ENCODE measurements at places on chromosomes 12 and 14.

DNA sequence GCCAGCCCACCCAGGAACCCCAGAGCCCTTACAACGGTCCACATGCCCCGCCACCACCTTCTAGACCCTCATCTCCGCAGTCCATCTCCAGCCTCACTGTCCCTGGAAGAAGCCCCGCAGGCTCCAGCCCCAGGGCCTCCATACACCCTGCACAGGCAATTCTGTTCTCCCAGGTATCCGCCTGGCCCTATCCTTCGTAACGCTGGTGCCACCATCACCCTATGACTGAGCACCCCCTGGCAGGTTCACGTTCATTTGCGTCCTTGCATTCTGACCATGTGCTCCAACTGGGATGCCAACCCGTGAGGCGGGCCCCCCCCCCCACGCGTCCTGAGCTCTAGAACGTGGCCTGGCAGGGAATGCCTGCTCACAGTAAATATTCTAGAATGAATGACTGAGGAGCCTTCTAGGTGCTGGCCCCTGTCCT, 675 bp upstream of the SCARB1 start:
- ATAC-seq, result no peak

DNA sequence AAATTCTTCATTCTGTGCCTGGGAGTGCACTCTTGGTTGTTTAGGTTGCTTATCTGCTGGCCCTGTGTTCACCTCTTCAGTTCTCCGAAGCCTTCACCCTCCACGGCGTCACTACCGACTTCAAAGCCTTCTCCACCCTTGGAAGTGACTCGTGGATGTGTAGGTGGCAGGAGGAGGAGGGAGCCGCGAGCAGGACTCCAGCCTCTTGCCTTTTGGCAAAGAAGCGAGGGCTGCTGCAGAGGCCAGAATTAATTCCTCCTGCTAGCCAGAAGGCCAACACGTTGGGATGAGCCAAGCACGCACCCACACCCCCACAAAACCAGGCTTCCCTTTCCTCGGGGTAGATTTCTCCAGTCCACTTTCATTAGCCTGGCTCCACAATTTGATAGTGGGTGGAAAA, 86.5 kb downstream of the TBX5 start:
- no peak for ATAC-seq

DNA sequence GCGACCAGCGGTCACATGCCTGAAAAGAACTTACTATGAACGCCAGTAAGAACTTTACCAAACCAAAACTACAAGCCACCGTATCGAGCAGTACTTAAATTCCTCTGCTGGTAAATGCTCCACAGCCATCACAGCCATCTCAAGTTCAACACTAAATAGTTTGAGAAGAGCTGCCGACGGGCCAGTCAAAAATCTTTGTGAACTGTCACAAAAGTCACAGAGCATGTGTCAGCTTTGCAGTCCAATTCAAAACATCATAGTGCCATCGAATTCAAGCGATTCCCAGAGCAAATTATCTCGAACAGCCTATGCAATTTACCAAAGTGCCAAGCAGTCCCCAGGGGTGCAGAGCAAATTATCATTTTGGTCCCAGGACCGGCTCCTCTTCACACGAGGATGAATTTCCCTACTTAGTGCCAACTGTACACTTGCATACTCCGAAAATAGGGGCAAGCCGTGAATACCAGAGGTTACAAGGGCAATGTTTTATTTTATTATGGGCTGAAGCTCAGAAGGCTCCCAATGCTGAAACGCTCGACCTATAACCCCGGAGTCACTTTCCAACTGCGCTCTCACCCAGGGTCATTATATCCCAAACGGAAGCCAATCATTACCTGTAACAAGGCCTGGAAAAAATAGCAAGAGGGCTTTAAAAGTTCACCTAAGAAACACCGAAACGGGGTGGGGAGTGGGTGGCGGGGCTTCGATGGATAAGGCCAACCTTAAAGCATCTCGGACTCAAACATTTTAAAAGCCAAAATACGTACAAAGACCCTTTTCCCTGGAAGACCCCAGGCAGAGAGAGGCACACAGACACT, 1.1 kb downstream of the LRP6 start:
- no peak for ATAC-seq

DNA sequence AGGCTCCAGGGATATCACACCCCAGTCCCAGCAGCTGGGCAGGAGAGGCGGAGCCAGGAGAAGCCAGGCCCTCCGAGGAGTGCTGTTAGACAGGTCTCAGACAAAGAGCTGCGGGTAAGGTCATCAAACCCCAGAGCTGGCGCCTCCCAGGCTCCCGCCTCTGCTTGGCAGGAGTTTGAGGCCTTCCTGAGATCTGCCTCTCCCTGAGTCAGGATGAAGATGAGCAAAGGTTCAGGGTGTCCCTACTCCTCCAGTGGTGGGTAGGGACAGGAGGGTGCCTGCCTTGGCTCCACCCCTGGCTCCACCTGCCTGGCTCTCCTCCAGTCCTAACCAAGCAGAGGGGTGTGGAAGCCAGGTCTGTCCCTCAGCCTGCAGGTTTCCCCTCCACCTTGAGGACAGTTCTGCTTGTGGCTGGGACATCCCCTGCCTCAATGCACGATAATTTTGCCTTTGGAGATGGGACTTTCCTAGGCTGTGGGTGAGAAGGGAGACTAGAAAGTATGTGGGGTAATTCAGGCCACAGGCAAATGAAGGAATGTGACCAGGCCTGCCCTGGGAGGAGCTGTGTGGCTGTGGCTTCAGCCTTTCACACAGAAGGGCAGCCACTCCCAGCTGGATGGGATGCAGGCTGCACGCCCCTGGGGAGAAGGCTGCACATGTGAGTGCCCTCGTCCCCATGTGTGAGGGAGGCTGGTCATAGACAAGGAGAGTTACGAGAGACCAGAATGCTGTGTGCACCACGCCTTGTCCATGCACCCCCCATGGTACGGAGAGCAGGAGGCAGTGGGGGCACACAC, 2.2 kb downstream of the PLEKHG6 start:
- peak; percentile 79 for ATAC-seq

GRCh38 chr12:27973487-27973890, 956 bp upstream of the PTHLH start:
- ATAC-seq, result peak; percentile 18

GRCh38 chr12:56682323-56682722, 5.8 kb downstream of the PTGES3 start:
- ATAC-seq, result no peak

GRCh38 chr14:41362139-41362538, 244.5 kb upstream of the LRFN5 start:
- ATAC-seq, result no peak
